SK-N-MC (cell line): ENCODE measurements at places on chromosomes 7 and 10.

DNA sequence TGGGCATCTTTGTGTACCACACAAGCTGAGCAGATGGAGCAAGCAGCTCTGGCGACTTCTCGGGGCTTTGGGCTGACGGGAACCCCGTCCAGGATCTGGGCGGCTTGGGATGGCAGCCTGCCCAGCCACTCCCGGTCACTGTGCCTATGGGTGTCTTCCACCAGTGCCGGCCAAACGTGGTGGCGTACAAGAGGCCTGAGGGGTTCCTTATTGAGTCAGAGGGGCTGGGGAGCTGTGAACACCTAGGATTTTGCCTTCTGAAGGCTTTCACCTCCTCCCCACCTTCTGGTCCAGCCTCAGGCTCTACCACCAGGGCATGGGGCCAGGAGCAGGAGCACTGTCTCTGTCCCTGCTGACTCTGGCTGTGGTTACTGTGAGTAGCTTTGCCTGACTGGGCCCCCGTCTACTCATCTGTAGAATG, 71.8 kb upstream of the PPIF start:
- DNase-seq, result no peak

- DNase-seq, result no peak
Observed at GRCh38 chr7:11415101-11415500, 416.9 kb downstream of the THSD7A start.

- no peak for DNase-seq
Observed at GRCh38 chr10:129030996-129031843, 435.8 kb upstream of the MGMT start.

DNA sequence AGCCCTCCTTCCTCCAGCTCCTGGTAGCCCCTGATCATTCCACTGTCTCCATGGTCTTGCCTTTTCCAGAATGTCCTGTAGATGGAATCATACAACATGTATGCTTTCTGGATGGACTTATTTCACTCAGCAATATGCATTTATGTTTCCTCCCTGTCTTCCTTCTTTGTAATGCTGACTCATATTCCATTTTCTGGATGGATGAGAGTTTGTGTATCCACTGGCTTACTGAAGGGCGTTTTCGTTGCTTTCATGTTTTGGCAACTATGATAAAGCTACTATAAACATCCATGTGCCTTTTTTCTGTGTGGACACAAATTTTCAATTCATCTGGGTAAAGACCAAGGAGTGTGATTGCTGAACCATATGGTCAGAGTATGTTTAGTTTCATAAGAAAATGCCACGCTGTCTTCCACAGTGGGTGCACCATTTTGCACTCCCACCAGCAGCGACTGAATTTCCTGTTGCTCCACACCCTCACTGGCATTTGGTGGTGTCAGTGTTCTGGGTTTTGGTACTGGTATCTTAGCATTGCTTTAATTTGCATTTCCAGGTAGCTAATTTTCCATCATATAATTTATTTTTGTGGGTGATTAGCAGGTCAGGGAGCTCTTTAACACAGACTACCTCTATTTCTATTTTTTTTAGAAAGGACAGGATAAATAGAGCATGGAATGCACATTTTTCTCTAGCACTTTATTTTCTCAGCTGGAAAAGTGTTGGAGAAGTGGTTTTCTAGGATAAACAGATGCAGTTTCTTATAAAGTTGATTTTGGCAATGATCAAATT, 252.2 kb downstream of the WDR37 start:
- DNase-seq, result no peak

- no peak for DNase-seq
Observed at GRCh38 chr10:19702215-19702614, 114.0 kb upstream of the PLXDC2 start.
